ENCODE measurements at places on chromosomes 2 and 18.

GRCh38 chr2:108612153-108612513 lies 77.9 kb downstream of the LIMS1 start:
- no peak for DNase-seq

DNA sequence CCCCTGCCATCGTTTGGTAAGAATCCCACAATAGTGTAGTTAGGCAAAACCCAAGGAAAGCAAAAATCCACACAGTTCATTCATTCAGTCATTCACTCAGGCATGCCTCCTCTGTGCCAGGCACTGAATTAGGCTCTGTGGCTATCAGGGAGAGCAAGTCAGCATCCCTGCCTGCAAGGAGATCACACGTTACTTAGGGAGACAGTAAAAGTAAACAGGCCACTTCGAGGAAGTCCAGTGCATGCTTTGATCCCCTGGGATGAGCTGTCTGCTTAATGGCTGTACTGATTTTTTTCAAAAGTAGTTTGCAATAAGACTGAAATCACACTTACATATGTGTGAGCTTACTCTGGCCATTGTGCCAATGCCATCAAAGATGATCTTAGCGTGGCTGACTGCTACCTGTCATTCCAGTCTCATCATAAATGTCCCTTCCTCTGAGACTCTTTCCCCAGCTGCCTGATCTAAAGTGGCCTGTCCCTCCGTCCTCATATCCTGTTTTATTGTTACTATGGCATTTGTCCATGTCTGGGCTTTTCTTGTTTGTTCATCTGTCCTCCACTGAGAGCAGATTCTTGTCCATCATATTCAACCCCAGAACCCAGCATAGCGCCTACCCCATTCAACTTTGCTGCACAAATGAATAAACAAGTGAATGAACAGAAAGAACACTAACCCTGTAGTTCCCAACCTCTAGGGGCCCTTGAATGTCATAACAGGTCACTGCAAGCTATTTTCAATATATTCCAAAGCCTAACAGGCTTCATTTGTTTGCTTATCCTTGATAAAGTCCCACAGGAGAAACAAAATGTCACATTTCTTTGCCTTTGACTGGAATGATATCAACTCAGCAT lies 84.1 kb downstream of the GALNT14 start:
- DNase-seq: no peak

DNA sequence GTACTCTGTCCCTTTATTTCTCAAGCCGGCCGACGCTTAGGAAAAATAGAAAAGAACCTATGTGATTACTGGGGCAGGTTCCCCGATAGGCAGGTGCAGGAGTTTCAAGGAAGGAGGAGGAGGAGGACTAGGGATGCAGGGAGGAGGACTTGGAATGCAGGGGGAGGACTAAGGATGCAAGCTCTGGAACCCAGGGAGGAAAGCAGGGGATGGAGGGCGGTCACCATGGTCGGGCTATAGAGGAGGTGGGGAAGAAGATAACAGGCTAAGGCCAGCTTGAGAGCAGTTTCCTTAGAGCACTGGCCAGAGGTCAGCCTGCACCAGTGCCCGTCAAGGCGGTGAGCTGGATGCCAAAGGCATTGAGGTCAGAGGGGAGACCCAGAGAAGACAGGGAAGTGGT lies 18.7 kb upstream of the B3GNT7 start:
- no peak for DNase-seq

- DNase-seq: peak; percentile 17
Observed at GRCh38 chr18:48826271-48826670, 124.5 kb downstream of the SMAD7 start.

DNA sequence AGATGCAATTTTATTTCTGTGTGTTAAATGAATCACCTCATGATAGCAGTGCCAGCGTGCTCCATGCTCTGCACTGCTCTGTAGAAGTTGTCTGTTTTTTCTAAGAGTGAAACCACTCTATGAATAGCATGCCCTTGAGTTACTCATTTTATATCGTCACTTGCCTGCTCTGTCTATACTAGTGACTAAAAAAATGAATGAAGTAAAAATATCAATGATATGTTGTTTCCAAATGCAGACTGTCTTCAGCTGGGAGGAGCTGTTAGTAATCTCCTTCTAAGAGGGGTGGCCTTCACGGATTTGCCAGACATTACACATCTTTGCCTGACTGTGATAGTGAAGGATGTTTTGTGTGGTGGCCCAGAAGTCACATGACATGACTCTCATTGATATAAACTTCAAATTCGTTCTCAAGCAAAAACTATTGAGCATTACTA lies 852.1 kb downstream of the CNTNAP5 start:
- DNase-seq: no peak

DNA sequence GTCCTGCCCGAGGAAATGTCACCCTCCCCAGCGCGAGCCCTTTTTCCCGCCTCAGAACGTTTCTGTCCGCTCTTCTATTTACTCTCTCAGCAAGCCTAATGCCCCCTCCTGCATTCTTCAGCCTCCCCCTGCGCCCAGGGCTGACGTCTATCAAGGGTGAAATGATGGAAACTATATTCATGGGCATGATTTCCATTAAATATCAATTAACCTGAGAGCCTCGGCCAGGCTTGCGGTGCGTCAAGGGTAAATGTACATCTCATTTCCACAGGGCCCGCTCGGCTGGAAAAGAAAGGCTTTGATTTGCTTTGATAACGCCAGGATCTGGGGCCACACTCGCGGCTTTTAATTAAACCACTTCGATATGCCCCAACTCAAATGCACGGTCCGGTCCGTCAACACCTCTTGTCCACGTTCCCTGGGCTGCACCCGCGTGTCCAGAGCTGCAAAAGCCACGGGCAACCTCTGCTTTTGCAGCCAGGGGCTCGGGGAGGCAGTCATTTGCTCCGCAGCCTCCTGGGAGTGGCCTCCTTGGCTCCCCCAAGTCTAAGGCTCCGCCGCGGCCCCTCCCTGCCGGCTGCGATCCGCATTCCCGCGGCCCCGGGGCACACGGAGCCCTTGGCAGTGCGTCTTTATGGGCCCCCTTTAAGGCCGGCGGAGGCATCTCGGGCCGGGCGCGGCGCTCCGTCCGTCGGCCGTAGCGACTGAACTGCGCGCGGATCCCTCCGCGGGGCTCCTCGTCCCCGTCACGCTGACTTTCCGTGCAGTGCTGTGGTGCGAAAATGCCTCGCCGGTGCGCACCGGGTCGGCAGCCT lies at the start of gene HOXD8:
Gene HOXD8 (plus strand): TSS at position 724 of the 815 bp plus-strand sequence. CDS start 662 bp downstream, outside the sequence.
- peak; percentile 93 for DNase-seq

DNA sequence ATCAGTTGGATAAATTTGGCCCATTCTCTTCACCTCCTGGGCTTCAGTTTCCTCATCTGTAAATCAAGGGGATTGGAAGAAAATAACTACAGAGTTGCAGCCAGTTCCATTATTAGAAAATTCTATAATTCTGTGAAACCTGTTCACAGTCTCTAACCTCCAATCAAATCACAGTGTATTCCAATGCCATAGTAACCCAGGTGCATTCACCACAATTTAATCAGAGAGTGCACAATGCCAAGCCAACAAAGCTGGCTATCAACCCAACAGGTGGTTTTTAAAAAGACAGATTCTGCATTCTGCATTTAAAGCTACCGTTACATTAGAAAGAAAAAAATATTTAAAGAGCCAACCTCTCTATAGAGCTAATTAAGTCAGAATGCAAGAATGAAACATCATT lies 308.6 kb downstream of the RNF144A start:
- DNase-seq: no peak

DNA sequence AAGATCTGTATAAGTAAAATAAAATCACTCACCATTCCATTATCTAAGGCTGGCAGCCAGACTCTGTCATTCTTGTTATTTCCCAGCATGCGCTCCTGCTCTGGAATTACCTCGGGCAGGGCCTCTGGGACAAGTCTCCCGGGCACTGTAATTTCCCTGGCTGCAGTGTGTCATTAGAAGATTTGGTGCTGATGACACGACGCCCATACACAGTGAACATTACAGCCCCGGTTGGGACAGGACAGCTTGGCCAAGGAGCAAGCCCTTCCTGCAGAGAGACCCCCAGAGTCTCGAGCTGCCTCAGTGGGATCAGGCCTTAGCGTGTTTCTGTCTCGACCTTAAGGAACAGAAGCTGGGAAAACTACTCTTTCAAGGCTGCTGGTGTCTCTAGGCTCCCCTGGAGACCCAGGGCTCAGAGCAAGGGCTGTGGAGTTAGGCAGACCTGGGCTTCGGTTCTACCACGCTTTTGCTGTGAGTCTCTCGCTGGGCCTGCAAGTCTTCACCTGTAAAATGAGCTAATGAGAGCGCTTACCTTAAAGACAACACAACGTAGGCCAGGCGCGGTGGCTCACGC lies 39.7 kb downstream of the SMAD7 start:
- DNase-seq: no peak

DNA sequence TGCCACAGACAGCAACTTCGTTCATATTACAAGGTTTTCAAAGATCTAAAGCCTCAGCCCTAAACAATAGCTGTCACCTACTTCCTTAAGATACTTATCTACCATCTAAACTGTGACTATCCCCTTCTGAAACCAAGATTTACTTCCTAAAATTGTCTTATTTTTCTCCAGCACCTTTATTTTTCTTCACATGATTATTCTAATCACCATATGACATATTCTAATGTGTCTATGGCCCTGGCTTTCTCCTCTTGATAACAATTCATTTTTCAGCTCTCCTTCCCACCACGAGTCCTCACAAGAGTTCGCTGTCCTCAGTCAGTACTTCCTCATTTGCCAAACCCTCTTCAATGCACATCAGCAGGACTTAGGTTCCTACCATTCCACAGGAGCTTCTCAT lies 53.9 kb downstream of the RTTN start:
- DNase-seq: no peak

GRCh38 chr2:120656273-120656950 lies 79.3 kb upstream of the GLI2 start:
- DNase-seq: no peak

DNA sequence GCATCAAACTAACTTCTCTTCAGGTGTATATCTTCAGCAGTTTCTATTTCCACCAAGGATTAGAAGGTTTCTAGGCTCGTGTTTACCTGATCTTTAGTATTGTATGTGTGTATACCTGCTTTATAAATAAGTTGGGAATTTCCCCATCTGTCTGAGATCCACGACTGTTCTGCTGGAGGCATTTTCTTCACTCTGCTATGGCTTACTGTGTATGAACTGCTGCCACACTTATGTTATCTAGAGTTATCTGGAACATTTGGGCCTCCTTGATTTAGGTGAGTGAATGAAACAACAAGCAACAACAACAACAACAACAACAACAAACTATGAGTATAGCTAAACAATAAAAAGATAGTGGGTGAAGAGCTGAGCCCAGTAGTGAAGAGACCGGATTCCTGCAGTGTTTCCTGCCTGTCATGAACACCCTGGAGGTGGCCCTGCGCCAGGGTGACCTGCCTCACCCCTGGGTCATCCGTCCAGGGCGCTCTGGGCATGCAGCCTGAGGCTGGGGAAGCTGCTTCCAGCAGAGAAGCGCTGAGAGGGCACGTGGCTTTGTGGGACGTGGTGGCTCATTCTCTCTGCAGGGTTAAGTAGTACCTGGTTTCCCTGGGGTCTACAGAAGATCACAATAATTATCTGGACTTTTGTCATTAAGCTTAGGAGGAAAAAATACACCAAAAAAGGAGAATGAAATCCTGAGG lies 56.1 kb upstream of the GATA6 start:
- DNase-seq: no peak

GRCh38 chr2:173230181-173230580 lies 124.5 kb upstream of the CDCA7 start:
- no peak for DNase-seq

DNA sequence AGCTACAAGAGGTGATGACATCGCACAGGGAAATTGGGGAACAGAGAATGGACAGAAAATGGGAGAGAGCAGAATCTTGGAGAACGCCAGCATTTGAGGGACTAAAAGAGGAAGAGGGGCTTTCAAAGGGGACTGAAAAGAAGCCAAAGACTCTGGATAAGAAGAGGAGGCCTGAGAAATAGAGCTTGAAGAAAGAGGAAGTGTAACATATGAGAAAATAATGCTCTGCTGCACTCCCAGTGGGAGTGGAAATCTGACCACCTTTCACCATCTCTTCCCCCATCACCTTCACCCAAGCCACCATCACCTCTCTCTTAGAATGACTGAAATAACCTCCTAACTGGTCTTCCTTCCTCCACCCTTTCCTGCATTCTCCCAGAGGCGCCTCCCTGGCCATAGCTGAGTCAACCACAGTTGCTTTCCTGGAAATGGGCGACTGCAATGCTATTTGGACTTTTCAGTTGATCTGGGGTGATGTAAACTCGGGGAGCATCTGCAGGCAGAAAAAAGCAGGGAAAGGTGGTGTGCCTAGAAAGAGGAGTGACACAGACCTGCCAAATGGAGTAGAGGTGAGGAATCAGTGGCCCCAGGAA lies 16.8 kb downstream of the CXCR1 start:
- no peak for DNase-seq

DNA sequence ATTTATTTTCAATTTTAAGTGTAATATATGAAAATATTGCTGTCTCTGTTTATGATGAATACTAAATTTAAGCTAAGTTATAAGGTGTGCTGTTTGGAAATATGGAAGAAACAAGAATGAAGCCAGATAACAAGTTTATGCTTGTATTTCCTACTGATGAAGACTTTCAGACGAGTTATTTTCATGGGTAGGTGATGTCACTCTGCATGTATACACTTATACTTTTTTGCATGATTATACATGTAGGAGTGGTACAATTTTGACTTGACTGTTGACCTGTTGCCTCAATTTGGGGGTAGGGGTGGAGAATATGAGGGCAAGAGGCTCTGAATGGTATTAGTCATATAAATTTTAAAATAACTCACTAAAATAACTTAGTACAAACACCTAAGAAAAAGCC lies 133.7 kb downstream of the HAUS1 start:
- no peak for DNase-seq

DNA sequence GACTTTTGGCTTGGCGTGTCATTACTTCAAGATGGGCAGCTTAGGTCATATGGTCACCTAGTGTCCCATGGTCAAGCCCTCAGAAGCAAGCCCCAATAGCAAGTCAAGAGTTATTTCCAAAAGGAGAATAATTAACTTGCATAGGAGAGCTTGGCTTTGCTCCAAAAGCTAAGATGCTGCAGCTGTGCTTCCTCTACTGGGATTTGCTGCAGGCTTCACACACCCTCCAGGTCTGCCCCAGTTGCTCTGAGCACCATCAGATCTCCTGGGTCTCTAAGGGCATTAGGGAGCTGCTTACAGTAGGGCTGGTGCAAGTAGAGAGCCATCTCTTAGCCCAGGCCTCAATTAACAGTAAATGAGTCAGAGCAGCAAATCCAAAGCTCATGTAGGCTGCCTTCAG lies 46.6 kb downstream of the THUMPD2 start:
- DNase-seq: no peak

- no peak for DNase-seq
Observed at GRCh38 chr2:73877071-73877802, 15.6 kb upstream of the ACTG2 start.

Measured in aorta (tissue), 5 donors.